ENCODE measurements at places on chromosomes 16 and 17. TPM values are rescaled to one million over a fixed set of nuclear protein-coding genes. Genes with fewer than 3 reads are reported as not detected.

Gene OR3A3
- total RNA-seq: not detected

Gene KRTAP4-1
- not detected for total RNA-seq

Gene HAGHL
- total RNA-seq: 5.7 TPM

Gene TNFRSF12A
- 26.3 TPM for total RNA-seq

Gene PMM2
- 44.6 TPM for total RNA-seq

Gene G6PC1
- total RNA-seq: not detected

DNA sequence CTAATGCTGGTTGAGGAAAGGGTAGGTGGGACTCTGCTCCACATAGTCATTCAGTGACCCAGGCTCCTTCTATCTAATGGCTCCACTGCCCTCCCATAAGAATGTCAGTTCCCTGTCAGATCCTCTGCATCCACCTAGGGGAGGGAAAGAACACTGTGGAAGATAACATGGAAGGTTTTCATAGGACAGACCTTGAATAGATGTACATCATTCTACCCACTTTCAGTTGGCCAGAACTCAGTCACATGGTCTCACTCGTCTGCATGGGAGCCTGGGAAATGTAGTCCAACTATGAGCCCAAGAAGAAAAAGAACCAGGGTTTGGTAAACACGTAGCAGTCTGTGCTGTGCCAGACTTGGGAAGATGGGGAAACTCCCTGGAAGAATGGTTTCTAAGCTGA, 27.1 kb upstream of the SCNN1B start:
- DNase-seq: no peak

DNA sequence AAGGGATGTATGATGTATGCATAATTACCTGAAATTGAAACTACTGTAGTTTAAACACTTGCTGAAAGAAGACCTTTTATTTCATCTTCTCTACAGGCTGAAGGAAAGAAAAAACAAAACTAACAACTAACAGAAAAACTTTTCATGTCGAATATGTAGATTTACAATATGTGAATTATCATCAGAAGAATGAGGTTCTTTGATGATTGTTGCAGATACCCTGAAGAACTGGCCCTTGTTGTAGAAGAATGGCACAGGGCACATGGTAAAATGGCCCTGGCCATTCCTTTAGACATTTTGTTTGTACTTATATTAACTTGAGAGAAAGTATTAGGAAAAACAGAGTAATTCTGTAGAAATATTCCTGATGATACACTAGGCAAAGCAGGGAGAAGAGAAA, 443.8 kb downstream of the MAF start:
- no peak for DNase-seq

DNA sequence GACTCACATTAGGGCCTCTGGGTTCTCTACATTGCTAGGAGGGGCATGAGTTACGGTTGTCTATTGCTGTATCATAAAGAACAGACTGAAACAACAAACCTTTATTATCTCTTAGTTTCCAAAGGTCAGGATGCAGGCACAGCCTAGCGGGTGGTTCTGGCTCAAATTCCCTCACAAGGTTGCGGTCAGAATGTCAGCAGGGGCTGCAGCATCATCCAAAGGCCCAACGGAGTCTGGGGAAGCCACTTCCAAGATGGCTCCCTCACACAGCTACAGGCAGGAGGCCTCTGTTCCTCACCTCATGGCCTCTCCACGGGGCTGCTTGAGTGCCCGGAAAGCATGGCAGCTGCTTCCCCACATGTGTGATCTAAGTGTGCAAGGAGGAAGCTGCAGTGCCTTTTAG, 29.6 kb upstream of the ZFPM1 start:
- DNase-seq: no peak

DNA sequence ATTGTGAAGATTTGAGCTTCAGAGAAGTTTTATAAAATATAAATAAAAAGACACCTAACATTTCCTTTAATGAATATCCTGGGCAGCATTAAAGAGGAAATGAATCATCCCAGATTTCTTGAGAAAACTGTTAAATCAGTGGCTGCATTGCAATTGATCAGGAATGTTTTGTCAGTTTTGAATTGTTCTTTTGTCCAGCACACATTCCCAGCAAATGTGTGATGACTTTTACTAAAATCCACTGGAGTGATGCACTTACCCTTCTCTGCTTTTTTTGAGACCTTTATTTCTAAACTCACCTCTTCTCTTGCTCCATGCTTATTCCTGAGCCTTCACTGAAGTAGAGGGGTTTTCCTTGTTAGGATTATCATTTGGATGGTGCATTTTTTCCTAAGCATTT, 1307.2 kb downstream of the CDH8 start:
- DNase-seq: no peak

DNA sequence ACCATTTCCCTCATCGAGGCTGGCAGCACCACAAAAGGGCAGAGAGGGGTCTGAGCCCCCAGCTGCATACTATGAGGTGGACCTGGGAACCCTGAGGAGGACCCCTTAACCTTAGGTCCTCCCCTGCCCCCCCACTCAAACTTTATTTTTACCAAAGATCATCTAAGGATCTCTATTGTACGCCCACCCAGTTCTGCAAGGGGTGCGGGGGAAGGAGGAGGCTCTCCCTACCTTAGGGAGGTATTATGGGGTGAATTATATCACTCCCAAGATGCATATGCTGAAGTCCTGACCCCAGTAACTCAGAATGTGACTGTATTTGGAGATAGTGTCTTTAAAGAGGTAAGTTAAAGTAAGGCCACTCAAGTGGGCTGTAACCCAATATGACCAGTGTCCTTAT, 26.8 kb upstream of the EMP2 start:
- DNase-seq: no peak

- DNase-seq: no peak
Measured at GRCh38 chr17:68197091-68197996, 50.5 kb upstream of the AMZ2 start.

- no peak for DNase-seq
Measured at GRCh38 chr16:8756755-8757154, 40.7 kb downstream of the TMEM186 start.

- DNase-seq: no peak
Measured at GRCh38 chr16:9040800-9041412, 50.5 kb upstream of the HAPSTR1 start.

GRCh38 chr17:49814781-49815529, 26.5 kb downstream of the KAT7 start:
- DNase-seq: no peak

- DNase-seq: no peak
Measured at GRCh38 chr16:82776470-82777146, 149.8 kb downstream of the CDH13 start.

- no peak for DNase-seq
Measured at GRCh38 chr16:57656342-57656955, 11.7 kb upstream of the ADGRG3 start.

GRCh38 chr16:89904606-89905510, 13.8 kb upstream of the MC1R start:
- no peak for DNase-seq

- no peak for DNase-seq
Measured at GRCh38 chr16:50517450-50518252, 30.5 kb upstream of the NKD1 start.

GRCh38 chr17:4229627-4230541, 33.9 kb downstream of the ANKFY1 start:
- no peak for DNase-seq

GRCh38 chr16:27751233-27751632, 201.3 kb downstream of the KATNIP start:
- DNase-seq: no peak

DNA sequence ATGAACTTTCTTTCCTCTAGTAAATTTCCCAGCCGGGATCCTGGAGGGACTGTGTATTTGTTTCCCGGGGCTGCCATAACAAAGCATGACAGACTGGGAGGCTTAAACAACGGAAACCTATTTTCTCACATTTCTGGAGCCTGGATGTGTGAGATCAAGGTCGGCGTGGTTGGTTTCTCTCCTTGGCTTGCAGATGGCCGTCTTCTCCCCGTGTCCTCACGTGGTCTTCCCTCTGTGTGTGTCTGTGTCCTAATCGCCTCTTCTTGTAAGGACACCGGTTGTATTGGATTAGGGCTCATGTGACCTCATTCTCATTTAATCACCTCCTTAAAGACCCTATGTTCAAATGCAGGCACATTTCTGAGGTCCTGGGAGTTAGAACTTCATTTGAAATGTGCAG, 22.0 kb upstream of the USP10 start:
- no peak for DNase-seq

DNA sequence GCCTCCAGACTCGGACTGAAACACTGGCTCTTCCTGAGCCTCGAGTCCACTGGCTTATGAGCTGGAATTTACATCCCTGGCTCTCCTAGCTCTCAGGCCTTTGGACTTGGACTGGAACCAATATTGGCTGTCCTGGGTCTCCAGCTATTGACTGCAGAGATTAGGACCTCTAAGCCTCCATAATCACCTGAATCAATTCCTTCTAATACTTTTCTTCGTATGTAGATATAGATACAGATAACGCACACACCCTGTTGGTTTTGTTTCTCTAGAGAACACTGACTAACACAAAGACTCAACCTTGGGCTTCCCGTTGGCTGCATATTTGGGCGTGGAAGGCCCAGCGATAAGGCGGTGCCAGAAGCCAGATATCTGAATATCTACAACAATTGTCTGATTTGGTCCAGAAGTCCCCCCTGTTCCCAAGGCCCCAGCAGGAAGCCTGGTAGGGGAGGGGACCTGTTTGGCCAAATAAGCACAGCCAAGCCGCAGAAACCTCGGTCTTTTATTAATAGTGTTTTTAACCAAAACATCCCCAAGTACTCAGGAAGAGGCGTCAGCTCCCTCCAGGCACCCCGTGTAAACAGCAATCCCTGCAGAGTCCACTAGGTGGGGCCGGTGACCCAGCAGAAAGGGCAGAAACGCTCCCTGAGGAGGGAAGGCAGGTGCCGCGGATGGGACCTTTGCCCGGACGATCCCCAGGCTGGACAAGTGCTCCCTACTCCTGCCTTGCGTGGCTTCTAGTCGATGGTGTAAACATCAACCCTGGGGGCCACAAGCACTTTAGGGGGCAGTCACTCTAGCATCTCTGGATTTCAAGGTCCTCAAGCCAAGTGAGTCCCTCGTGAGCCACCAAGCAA, 57.0 kb downstream of the ABR start:
- no peak for DNase-seq

GRCh38 chr17:50892101-50892776, 26.1 kb upstream of the TOB1 start:
- no peak for DNase-seq

- no peak for DNase-seq
Measured at GRCh38 chr17:80491478-80492342, 15.3 kb upstream of the NPTX1 start.

- DNase-seq: no peak
Measured at GRCh38 chr17:68200689-68201417, 47.0 kb upstream of the AMZ2 start.

DNA sequence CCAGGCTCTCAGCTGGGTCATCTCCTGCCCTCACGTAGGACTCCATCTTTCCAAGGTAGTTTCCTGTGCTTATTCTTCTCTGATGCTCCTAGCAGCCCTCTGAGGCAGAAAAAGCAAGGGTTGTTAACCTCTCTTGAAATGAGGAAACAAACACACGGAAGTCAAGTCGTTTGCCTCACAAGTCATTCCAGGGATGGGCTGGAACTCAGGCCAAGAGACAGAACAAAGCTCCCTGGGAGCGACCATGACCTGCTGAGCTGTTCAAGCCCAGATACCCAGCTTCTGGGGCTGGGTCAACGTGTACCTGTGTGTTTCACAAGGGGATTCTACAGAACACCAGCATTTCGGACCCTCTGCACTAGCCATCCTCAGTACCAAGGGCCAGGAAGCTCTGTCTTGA, 28.1 kb downstream of the SRL start:
- no peak for DNase-seq

DNA sequence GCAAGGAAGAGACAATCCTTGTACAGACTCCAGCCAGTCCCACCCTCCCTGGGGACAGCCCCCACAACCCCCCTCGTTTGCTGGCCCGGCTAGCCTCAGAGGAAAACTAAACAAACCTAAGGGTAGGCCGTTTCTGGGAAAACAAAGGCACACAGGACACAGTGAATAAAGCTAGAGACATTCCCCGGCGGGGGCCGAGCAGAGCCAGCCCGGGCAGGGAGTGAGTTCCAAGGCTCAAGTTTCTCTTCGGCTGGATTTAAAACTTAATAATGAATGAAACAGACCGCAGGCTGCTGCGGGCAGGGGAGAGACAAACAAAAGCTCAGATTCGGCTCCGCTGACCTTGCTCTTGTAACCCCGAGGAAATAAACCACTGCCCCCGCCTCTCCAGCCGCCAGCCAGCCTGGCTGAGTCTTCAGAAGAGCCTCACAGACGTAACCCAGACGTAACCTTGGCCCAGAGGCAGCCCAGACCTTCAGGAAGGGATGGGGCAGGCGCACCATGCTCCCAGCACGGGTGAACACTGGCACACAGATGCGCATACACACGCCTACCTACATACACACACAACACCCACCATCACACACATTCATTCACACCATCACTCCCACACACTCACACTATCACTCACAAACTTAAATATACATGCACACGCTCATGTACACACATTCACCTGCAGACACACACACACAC, 216.0 kb downstream of the ZNF423 start:
- DNase-seq: no peak

DNA sequence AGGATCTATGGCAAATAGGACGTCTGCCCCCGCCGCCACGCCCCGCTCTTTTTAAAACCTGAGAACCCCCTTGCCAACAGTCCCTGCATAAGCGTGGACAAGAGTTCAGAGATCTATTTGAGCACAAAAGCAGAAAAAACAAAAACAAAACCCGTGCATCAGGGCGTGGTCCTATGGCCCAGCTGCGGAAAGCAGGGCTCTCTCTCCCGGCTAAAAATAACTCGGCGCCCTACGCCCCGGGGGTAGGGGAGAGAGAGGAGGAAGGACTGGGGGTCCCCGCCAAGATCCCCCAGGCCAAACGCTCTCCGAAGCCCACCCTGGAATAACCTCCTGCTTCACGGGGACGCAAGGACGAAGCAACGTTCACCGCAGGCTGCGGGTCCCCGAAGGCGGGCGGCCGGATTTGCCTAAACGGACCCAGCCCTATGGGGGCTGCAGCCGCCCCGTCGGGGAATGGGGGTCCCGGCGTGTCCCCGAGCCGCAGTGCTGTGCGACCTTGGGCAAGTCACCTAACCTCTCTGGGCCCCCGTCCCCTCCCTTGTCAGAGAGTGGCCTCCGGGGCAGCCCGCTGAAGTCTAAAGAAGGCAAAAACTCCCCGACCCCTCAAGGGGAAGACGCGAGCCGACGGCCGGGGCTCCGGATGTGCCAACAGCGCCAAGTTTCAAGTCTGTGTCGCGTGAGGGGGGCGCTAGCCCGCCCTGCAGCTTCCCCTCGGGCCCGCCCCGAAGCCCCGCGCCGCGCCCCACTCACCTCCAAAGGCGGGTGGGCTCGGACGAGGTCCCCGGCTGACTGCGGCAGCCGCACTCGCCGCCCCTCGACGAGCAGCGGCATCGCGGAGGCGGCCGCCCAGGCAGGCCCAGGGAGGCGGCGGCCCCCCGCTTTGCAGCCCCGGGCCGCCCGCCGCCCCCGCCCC, 477 bp downstream of the NTAN1 start:
- DNase-seq: no peak

- DNase-seq: no peak
Measured at GRCh38 chr16:22648141-22648540, 137.4 kb downstream of the NPIPB5 start.
